ENCODE measurements at places on chromosomes 1 and 21.
A peak's percentile ranks its signal among the peaks of the same experiment; 100 is the strongest.

- peak; percentile 26 for DNase-seq
Observed at GRCh38 chr21:32940079-32941014, 85.4 kb upstream of the OLIG2 start.

- DNase-seq = no peak
Observed at GRCh38 chr1:30052178-30052577, 671.2 kb downstream of the MATN1 start.

- DNase-seq = peak; percentile 88
Observed at GRCh38 chr21:45439161-45439872, 34.4 kb downstream of the COL18A1 start.

DNA sequence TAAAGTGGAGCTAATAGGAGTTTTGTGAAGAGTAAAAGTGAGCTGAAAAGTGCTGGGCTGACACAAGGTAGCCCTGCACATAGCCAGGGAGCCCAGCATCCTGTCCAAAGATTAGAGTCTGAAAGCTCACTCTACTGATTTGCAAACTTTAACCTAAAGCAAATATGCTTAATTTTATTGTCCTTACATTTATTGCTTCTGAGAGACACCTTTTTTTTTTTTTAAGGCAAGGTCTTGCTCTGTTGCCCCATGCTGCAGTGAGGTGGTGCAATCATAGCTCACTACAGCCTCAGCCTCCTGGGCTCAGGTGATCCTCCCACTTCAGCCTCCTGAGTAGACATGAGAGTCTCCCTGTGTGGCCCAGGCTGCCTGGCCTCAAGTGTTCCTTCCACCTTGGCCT, 16.5 kb downstream of the MGST3 start:
- no peak for DNase-seq

DNA sequence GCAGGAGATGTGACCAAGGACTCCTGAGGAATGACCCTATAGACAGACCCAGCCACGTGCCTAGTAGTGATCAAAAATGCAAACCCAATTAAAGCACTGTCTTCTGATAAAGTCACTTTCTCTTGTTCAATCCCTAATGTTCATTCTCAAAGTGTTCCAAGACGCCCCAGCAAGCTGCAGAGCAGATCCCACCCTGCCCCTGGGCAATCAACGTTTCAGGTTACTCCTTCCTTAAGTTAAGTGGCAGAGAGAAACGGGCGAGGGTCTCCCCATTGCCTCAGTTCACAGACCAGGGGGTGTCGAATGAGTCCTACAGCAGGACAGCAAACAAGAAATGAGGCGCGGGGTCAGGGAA, 699 bp upstream of the RGS2 start:
- no peak for DNase-seq

DNA sequence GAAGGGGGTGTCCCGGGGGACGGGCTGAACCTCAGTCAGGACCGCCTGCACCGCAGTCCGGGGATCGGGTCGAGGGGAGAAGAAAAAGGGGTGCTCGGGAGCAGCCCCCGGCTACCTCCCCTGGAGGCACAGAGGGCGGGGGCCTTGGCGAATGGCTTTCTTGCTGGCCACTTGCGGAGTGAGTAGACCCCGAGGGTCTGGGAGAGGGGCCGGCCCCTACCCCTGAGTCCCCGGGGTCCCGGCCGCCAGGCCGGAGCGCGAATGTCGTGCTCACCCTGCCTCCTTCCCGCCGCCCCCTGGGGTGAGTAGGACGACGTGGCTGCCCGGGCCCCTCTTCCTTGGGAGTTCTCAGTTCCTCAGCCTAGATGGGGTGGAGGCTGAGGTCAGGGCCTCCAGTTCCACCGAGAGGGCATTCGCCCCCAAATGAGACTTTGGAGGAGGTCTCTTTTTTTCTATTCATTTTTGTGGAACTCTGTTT, 113.0 kb downstream of the OSBPL9 start:
- peak; percentile 29 for DNase-seq

- no peak for DNase-seq
Observed at GRCh38 chr1:54516249-54516920, 31.6 kb upstream of the ACOT11 start.

DNA sequence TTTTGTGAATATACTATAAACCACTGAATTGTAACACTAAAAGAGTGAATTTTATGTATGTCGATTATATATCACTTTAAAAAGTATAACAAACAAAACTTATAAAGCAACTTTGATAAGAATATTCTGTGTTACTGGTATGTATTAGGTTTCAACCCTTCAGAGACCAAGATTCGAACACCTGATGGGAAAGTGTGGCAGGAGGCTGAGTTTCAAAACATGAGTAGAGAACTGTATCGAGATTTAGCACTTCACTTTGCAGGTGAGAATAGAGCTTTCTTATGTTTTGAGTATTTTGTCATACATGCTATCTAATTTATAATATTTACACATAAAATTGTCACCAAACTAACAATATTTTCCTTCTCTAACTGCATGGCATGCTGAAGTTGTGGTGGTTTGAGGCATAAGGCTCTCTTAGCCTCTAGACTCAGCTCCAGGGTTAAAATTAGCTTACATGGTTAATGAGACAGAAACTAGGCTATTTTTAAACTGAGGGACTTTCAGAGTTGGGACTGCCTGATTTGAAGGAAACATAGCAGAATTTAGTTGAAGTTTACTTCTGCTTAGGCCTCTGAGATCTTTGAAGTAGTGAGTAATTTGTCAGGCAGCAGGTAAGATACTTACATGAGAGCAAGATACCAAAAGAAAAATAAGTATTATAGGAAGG, 48.6 kb downstream of the CEP350 start:
- DNase-seq = no peak

DNA sequence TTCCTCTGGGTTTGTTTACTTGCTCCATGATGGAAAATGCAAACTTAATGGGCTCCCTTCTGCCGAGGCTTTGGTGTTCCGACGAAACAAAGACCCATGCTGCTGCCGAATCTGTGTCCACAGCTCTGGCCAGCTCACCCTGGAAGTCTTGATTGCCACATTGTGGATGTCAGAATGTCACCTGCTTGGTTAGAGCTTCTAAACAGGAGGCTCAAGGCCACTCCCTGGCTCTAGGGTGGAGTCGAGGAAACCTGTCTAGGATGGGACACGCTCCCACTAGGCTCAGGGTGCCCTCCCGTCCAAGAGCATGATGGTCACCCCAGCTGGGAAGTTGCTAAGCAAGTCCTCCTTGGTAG, 279.3 kb upstream of the VAMP3 start:
- no peak for DNase-seq

GRCh38 chr21:29166323-29166722, 35.9 kb downstream of the MAP3K7CL start:
- no peak for DNase-seq

GRCh38 chr1:180244840-180245239, 14.8 kb downstream of the LHX4 start:
- no peak for DNase-seq

DNA sequence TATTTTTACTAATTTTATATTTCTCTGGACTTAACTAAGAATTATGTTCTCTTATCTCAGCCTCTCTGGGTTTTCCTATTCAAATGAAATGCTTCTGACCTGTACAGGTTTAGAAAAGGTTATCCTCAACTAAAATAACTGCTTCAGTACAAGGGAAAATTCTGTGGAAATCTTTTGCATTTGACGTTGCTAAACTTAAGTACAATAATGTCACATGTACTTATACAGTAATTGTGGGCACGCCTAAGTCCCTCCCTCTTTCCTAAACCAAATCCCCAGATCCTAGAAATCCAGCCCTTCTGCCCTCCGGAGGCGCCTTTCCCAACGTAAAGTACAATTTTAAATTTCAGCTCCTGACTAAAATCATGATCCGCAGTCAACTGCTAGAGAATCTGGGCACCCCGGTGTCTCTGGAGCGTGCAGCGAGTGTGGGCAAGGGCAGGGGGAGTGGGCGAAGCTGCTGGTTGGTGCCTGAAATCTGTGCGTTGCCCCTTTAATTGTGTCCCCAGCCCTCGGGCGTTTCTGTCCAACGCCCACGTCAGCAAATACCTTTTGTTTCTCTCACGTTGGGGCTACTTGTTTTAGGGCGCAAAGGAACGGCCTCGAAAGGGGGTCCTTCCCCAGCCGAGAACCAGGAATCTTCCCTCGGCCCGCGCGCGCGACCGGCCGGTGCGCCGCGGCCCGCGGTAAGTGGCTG, at the start of gene ZBTB8A:
Gene ZBTB8A (plus strand): TSS at position 541 of the 697 bp plus-strand sequence. CDS start 53,505 bp downstream, outside the sequence.
- DNase-seq = peak; percentile 50

DNA sequence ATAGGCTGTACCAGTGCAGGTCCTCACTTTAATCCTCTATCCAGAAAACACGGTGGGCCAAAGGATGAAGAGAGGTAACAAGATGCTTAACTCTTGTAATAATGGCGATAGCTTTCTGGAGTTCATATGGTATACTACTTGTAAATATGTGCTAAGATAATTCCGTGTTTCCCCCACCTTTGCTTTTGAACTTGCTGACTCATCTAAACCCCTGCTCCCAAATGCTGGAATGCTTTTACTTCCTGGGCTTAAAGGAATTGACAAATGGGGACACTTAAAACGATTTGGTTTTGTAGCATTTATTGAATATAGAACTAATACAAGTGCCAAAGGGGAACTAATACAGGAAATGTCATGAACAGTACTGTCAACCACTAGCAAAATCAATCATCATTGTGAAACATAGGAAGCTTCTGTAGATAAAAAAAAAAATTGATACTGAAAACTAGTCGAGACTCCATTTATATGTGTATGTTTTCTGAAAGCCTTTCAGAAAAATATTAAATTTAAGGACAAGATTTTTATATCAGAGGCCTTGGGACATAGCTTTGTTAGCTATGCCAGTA, 7.0 kb downstream of the SOD1 start:
- no peak for DNase-seq

DNA sequence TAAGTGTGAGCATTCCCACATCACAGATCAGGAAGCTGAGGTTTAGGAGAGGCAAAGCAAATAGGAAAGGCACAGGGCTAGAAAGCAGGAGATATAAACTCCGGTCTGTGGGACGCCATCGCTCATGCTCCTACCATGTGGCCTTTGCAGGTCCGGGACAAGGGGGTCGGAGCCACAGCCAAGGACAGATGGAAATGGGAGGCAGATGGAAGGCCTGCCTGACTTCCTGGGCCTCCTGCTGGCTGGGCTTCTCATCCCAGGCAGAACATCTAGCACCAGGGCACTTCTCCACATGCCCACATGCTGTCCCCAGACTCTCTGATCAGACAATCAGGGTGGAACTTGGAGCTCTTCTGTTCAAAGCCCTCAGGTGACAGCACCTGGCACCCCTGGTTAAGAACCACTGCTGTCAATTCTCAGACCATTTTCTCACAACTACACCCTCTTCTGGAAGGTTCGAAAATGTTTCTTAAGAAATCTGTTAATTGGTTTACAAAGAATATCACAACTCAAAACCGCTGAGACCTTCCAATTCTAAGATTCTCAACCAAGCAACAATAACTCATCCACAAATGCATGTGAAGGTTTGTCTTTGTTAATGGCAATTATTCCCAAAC, 173.3 kb upstream of the EDN2 start:
- DNase-seq = peak; percentile 1

- no peak for DNase-seq
Observed at GRCh38 chr1:203625628-203626019, 1.0 kb upstream of the ATP2B4 start.

GRCh38 chr1:151859891-151860293, 6.4 kb upstream of the THEM5 start:
- DNase-seq = no peak

DNA sequence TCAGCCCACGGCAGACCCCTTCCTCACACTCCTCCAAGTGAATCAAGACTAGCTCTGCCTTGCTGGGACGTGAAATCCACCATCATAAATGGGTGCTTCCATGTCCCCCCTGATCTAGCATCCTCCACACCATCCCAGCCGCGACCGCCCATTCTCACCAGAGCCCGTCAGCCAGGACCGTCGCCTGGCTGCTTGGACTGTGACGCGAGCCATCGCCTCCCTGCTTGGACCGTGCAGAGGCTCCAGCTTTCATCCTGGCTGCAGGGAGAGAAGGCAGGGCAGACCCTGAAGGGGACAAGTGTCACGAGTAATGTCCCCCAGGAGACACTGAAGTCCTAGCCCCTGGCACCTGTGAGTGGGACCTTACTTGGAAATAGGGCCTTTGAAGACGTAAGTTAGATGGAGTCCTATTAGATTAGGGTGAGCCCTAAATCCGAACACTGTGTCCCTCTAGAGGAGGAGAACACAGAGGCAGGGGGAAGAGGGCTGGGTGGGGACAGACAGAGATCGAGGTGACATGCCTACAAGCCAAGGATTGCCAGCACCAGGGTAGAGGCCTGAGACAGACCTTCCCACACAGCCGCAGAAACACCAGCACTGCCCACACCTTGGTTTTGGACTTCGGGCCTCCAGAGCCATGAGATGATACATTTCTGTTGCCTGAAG, 12.8 kb upstream of the PRKCZ start:
- no peak for DNase-seq

GRCh38 chr1:10065344-10065685, 32.6 kb downstream of the UBE4B start:
- DNase-seq = no peak

DNA sequence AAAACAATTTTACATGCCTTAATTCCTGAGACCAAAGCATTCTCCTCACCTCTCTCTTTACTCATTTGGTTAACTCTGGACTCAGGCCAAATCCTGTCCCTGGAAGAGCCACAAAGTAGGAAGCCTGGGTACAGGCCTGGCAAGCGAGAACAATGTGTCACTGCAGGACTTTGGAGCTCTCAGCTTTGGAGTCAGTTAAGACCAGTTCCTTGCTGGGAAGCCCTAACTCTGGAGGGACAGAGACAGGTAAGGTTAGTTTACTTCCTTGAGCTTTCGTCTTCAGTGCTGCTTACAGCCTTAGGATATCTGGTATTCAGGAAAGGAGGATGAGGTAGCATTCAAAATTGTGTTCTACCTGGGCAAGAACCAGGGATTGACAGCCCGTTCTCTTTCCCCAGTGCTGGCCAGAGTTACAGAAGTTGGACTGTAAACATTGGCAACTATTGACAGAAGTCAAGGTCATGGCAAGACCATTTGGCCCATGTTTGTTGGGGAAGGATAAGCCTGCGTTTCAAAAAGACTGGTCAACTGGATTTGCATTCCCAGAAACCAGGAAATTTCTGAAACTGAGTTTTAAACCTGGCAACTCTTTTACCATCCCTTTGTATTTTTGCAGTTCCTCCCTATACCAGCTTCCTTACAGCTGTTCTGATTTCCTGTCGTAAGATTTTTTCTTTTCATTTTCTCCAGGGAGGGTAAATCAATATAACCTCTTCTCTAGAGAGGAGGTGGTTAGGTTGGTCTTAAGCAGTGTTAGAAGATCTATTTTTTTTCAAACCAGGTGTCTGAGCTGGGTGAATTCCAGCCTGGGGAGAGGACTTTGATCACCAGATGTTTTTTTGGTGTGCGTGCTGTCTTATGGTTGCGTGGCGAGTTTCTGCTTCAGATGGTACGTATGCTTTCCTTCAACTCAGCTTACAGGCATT, at the start of gene C4BPB:
Gene C4BPB (plus strand): TSS at position 160 of the 926 bp plus-strand sequence. CDS start 672 bp downstream, at position 832.
- DNase-seq = no peak

- no peak for DNase-seq
Observed at GRCh38 chr1:206748348-206749030, 22.1 kb upstream of the IL19 start.

GRCh38 chr1:5125208-5125607, 470.8 kb downstream of the AJAP1 start:
- DNase-seq = no peak

Measured in left cardiac atrium (tissue), 4 donors.